ENCODE measurements at places on chromosomes 7 and 10.

GRCh38 chr10:71486484-71487114 is 89.9 kb downstream of the CDH23 start:
- no peak for DNase-seq

- DNase-seq = no peak
Observed at GRCh38 chr7:28954471-28954870, 3.7 kb downstream of the TRIL start.

DNA sequence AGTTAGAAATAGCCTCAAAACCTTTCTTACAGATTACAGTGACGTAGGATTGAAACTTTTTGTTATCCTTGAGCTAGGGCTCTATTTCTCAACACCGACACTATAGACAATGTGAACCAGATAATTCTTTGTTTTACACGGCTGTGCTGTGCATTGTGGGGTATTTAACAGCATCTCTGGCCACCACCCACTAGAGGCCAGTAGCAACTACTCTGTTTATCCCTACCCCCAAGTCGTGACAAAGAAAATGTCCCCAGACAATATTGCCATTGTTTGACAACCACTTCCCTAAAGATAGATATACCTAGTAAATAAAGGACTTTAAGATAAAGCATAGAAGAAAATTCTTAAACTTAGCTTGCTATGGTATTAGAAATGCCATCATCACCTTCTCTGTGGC is 359.6 kb downstream of the ARL4A start:
- no peak for DNase-seq

DNA sequence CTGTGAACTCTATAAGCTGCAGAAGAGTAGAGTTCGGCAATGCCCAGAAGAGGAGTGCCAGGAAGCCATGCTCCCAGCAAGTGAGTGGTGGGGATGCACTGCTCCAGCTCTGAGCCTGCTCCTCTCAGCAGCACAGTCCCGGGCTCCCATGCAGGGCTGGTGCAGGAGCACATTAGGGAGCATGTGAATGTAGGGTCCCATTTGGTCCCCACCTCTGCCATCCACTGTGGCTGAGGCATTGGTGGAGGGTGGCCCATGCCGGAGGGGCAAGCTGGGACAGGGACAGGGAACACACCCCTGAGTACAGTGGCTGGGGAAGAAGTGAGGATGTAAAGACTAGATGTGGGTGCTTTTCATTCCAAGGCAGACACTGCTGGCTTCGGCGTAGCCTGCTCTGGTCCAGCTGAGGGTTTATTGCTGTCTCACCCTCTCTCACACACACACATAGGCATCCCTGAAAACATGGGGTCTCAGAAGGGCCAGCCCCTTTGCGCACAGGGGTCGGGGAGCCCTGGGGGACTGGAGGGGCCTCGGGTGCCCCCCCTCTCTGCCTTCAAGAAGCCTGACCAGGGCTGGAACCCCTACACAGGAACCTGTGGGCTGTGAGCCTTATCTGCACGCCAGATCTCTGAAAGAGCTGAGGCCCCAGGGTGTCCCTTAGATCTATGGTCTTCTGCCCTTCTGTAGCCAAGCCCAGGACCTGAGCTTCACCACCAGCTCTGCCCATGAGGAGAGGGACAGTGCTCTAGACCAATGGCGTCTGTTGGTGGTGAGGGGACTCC is 341.0 kb downstream of the TCERG1L start:
- DNase-seq = no peak

- DNase-seq = no peak
Observed at GRCh38 chr7:133748443-133749407, 378.4 kb upstream of the LRGUK start.

Measured in psoas muscle (tissue), 8 donors.